Type B pancreatic cell (in vitro differentiated cells): ENCODE measurements at places on chromosomes 3 and 15.
A peak's percentile ranks its signal among the peaks of the same experiment; 100 is the strongest.

GRCh38 chr3:177916461-177916860 lies 619.8 kb upstream of the KCNMB2 start:
- no peak overlapping the region for H3K27ac ChIP-seq
- H3K4me3 ChIP-seq: no peak overlapping the region
- DNase-seq: no peak
- H3K4me1 ChIP-seq: no peaks in the 10 kb centered on the region

GRCh38 chr3:60263191-60263590 lies 988.1 kb downstream of the FHIT start:
- H3K36me3 ChIP-seq: no peaks in the 10 kb centered on the region
- DNase-seq: no peak
- no peak overlapping the region for H3K4me3 ChIP-seq
- no peaks in the 10 kb centered on the region for H3K4me1 ChIP-seq
- no peak overlapping the region for H3K27ac ChIP-seq

GRCh38 chr3:53885239-53885638 lies 3.3 kb upstream of the ACTR8 start:
- no peak overlapping the region for H3K27ac ChIP-seq
- H3K4me3 ChIP-seq: no peak overlapping the region
- no peak for DNase-seq

DNA sequence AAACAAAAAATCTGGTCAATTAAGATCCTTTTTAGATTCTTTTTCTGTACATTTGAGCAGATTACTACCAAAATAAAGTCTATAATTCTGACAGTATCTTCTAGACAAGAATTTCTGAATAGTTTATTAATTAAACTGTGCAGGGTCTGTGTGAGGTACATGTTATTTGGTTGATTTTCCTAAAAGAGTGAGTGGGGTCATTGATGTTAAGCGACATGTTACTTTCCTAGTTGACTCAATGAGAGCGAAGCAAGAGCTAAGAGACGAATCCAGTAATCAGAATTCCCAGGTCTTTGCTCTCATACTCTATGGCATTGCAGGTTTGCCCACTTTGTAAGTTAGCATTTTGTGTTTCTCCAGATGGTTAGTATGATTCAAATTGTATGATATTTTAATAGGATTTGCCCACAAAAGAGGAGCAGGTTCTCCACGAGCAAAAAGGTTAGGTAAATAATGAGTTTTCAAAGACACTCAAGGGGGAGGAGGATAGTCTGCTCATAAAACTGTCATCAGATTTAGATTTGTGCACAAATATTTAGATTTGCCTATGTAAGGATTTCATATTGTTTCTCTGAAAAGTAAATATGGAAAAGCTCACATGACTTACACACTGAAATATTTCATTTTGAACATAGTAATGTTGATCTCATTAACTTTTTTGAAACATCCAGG lies 217.2 kb upstream of the CGNL1 start:
- H3K4me3 ChIP-seq: no peak overlapping the region
- no peak for DNase-seq
- no peaks in the 10 kb centered on the region for H3K27me3 ChIP-seq
- no peak overlapping the region for H3K27ac ChIP-seq
- peaks cover 11% of the 10 kb centered on the region for H3K4me1 ChIP-seq

DNA sequence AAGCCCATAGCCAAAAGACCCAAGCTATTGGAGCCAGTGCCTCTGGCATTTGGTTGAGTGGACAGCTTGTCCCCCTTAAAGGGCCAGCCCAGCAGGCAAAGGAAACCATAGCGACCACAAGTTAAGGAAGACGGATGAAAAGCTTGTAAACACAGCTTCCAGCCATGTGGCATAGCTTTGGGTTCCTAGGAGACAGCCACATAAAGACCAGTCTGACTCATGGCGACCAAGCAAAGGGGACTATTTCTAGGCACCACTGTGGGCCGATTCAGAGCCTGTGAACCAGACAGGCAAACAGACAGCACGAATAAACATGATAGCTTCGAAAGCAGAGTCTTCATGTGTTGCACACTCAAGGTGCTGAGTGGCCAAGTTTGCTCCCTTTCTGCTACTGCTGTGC lies 30.5 kb upstream of the SRGAP3 start:
- no peak for DNase-seq
- no peak overlapping the region for H3K4me3 ChIP-seq
- H3K36me3 ChIP-seq: no peaks in the 10 kb centered on the region
- peaks cover 10% of the 10 kb centered on the region for H3K4me1 ChIP-seq
- H3K27ac ChIP-seq: peak overlapping the region; percentile 62

DNA sequence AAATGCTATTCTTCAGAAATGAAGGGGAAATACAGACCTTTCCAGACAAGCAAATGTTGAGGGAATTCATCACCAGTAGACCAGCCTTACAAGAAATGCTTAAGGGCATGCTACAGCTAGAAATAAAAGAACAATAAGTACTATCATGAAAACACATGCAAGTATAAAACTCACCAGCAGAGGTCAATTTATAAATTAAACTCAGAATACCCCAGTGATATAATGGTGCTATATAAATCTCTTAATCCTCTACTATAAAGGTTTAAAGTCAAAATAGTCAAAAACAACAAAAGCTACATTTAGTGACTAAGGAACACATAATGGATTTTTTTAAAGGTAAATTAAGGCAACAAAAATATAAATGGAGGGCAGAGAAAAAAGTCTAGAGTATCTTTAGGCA lies 142.5 kb downstream of the CPNE4 start:
- H3K36me3 ChIP-seq: no peaks in the 10 kb centered on the region
- DNase-seq: no peak
- no peak overlapping the region for H3K27ac ChIP-seq

- peaks cover 49% of the 10 kb centered on the region for H3K36me3 ChIP-seq
- peaks cover 9% of the 10 kb centered on the region for H3K4me1 ChIP-seq
- H3K4me3 ChIP-seq: no peak overlapping the region
- H3K27ac ChIP-seq: no peak overlapping the region
- H3K27me3 ChIP-seq: no peaks in the 10 kb centered on the region
Observed at GRCh38 chr3:71565976-71566375, 17.6 kb downstream of the FOXP1 start.

DNA sequence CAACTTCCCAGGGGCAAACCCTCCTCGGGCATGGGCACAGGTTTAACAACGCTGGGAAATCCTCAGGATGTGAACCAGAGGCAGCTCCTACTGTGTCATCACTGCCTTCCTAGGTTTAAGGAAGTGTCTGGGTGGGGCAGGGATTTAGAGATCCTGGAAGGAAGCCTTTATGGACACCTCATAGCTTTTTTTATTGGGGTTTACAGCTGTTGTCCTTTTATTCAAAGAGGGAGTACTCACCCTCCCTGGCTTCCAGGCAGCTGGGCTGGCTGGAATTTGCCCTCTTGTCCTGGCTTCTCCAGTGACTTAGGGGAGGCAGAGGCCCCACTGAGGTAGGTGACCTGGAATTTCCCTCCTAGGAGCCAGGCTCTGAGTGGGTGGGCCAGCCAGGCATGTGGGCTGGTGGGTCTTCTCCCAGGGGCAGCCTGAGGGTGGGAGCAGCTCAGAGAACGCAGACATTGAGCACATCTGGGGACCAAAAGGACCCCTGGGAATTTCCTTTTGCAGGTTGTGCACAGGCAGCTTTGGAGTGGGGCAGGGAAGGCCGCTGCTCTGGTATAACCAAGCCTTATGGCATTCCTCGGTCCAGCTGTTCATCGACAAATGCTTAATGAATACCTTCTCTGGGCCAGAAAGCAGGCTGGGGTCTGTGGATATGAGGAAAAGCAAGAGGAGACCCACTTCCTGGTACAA lies 13.5 kb upstream of the FAM3D start:
- DNase-seq: no peak
- H3K36me3 ChIP-seq: no peaks in the 10 kb centered on the region
- H3K27ac ChIP-seq: no peak overlapping the region
- peaks cover 12% of the 10 kb centered on the region for H3K27me3 ChIP-seq

GRCh38 chr15:87687523-87687870 lies 569.0 kb downstream of the NTRK3 start:
- no peak for DNase-seq
- H3K27ac ChIP-seq: no peak overlapping the region
- H3K4me3 ChIP-seq: no peak overlapping the region

- peaks cover 40% of the 10 kb centered on the region for H3K4me1 ChIP-seq
- no peak overlapping the region for H3K4me3 ChIP-seq
- no peak for DNase-seq
- no peaks in the 10 kb centered on the region for H3K36me3 ChIP-seq
- H3K27ac ChIP-seq: peak overlapping the region; percentile 77
Observed at GRCh38 chr3:108099679-108100428, 9.0 kb upstream of the CD47 start.

DNA sequence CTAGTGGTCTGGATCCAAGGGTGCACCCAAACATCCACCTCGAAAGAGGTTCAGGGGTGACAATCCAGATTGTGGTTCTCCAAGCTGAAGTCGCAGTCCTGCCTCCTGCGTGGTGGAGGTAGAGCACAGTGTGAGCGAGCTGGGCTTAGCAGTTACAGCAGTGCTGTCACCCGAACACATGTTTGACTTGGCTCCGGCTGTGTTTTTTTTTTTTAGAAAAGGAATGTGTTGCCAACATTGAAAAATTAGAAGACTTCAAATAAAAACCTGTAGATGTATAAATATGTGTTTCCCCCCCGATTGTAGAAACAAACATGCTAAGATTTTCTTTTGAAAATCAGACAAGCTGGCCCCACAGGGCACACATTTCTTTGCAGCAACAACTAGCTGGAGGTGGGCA lies 530.8 kb downstream of the SHQ1 start:
- H3K27me3 ChIP-seq: peaks cover 3% of the 10 kb centered on the region
- H3K27ac ChIP-seq: no peak overlapping the region
- H3K4me1 ChIP-seq: peaks cover 23% of the 10 kb centered on the region
- no peak for DNase-seq
- H3K36me3 ChIP-seq: no peaks in the 10 kb centered on the region

- peak overlapping the region; percentile 87 for H3K4me3 ChIP-seq
- H3K4me1 ChIP-seq: peaks cover 14% of the 10 kb centered on the region
- H3K27ac ChIP-seq: peak overlapping the region; percentile 72
Observed at GRCh38 chr3:157438194-157438730, 1.6 kb downstream of the PTX3 start.

DNA sequence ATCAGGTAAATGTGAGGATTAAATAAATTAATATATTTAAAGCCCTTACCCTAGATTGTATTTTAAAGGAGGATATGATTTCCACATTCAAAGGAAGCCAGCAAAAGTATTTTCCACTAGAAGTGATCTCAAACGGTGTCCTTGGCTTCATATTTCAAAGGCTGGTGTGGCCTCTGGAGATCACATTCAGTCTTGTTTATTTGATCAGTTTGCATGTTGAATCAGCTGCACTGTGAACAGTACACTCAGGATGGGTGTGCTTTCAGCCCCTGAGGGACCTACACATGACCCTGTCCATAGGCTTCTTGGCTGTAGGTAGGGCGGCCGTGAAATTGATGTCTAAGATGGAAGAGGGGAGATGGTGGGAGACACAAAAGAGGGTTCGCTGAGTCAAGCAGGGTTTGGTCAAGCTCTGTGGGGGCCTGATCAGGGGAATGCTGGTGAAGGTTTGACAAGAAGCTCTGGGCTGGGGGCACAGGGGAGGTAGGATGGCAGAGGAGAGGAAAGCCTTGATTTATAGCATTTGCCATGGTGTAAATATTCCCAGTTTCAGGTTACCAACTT lies 21.9 kb downstream of the CYP8B1 start:
- H3K4me3 ChIP-seq: peak overlapping the region; percentile 5
- no peak overlapping the region for H3K27ac ChIP-seq
- no peaks in the 10 kb centered on the region for H3K36me3 ChIP-seq
- peak; percentile 34 for DNase-seq

- no peak overlapping the region for H3K27ac ChIP-seq
- H3K36me3 ChIP-seq: no peaks in the 10 kb centered on the region
- H3K4me3 ChIP-seq: no peak overlapping the region
- no peak for DNase-seq
Observed at GRCh38 chr3:63159764-63160163, 118.3 kb upstream of the SYNPR start.

GRCh38 chr3:28915741-28916500 lies 364.9 kb upstream of the RBMS3 start:
- H3K36me3 ChIP-seq: no peaks in the 10 kb centered on the region
- peaks cover 11% of the 10 kb centered on the region for H3K4me1 ChIP-seq
- no peak for DNase-seq

- H3K4me1 ChIP-seq: no peaks in the 10 kb centered on the region
- DNase-seq: no peak
- no peak overlapping the region for H3K4me3 ChIP-seq
- H3K27me3 ChIP-seq: no peaks in the 10 kb centered on the region
- H3K27ac ChIP-seq: no peak overlapping the region
Observed at GRCh38 chr3:150710097-150710496, 6.4 kb upstream of the ERICH6 start.

GRCh38 chr3:101340591-101340990 lies 20.2 kb upstream of the IMPG2 start:
- no peak for DNase-seq
- H3K36me3 ChIP-seq: peaks cover 19% of the 10 kb centered on the region
- no peak overlapping the region for H3K4me3 ChIP-seq
- no peak overlapping the region for H3K27ac ChIP-seq

GRCh38 chr3:53457068-53457467 lies 37.3 kb upstream of the CACNA1D start:
- H3K27me3 ChIP-seq: peaks cover 3% of the 10 kb centered on the region
- no peak overlapping the region for H3K4me3 ChIP-seq
- no peaks in the 10 kb centered on the region for H3K36me3 ChIP-seq

- H3K36me3 ChIP-seq: no peaks in the 10 kb centered on the region
- H3K27me3 ChIP-seq: no peaks in the 10 kb centered on the region
- H3K27ac ChIP-seq: no peak overlapping the region
- peaks cover 10% of the 10 kb centered on the region for H3K4me1 ChIP-seq
- no peak for DNase-seq
Observed at GRCh38 chr3:186540835-186541226, 3.3 kb downstream of the CRYGS start.

DNA sequence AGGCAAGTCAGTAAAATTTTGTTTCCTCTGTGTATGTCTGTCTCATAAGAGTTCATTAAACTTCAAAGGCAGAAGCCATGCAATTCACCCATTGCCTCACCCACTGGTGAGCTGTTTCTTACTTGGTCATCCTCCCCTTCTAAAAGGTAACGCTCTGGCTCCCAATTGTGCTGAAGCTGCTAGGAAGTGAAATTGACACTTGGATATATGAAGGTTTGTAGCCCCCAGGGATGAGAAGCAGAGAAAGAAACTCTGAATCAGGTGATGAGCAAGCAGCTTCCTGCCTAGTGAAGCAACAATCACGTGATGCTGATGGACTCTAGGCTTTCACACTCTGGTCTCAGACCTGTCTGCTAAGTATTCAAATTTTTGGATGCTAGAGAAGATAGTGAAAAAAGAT lies 70.7 kb downstream of the CD200R1L start:
- no peak overlapping the region for H3K27ac ChIP-seq
- no peak for DNase-seq
- H3K4me3 ChIP-seq: no peak overlapping the region

GRCh38 chr15:78840661-78841375 lies 29.6 kb upstream of the ADAMTS7 start:
- no peak overlapping the region for H3K4me3 ChIP-seq
- peaks cover 6% of the 10 kb centered on the region for H3K27me3 ChIP-seq
- no peak for DNase-seq
- no peak overlapping the region for H3K27ac ChIP-seq
- H3K36me3 ChIP-seq: no peaks in the 10 kb centered on the region
- peaks cover 16% of the 10 kb centered on the region for H3K4me1 ChIP-seq
